Stimulated activated CD8-positive, alpha-beta memory T cell treated with anti-CD3 and anti-CD28 coated beads, Interleukin-2, amount 100 ng/mL, for 48 hours (primary cell): ENCODE measurements at places on chromosomes 2 and 18.

DNA sequence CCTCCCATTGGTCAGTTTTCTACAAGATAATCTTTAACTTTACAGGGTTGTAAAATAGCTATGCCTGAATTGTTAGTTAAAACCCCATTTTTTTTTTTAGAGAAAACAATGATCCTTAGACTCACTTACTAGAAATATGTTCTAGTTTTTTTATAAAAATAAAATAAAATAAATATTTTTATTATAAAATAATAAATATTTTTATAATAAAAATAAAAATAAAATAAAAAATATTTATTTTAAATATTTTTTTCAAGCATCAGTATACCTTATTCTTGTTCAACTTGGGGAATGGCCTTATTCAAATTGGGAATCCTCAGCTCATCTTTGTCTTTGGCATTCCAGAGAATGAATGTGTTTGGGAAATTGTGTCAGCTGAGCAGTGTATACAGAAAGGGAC is 20.8 kb upstream of the IL1RL1 start:
- no peak for DNase-seq

DNA sequence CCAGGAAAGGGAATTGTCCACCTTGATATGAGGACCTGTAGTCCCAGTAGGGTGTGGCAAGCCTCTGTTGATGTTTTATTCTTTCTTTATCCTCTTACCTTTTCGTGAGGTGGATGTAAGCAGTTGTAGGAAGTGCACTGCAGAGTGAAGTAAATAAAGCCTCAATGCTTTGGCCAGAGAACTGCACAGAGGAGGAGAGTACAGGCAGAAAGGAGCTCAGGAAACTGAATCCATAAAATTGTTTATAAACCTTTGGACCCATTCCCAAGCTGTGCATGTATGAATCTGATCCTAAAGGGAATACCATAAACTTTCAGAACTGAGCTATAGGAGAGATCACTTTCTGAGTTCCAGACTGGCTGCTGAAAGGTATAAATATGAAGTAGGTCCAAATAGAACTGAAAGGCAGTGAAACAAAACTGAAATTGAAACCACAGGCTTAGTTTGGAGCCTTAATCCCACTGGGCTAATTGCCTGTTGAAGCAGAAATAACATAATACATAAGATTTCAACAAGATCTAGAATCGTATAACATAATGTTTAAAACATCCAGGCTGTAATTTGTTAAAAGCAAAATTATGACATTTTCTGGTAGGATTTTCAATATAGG is 17.9 kb upstream of the SLC9A4 start:
- no peak for DNase-seq

DNA sequence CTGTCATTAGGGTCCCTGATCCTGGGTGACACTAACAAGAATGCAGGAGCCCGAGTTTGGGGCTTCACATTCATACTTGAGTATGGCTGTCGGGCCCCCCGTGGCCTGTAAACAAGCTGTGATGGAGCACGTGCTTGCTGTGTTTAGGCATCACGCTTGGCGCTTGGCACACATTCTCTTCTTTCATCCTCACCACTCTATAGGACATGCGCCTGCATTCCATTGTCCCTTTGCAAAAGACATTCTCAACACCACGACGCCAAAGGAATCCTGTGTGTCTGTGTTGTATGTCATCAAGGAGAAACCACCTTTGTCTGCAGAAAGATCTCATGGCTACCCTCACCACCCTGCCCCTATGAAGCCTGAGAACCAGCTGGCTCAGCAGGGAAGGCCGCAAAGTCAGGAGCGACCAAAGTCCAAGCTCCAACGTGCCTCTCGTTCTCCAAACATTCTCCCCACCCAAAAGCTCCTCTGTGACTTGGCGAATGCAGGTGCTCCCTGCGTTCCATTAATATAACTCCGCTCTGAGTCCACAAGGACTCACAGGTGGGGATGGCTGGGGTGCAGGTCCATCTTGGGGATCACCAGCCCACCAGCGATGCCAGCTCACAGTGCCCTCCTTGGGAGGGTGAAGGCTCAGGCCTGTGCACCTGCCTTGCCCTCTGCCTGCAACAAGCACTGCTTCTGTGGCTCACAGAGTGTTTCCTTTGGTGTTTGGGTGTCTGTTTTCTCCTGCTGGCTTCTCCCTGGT is 6.2 kb upstream of the PER2 start:
- DNase-seq = no peak

GRCh38 chr2:112541315-112542122 is 746 bp upstream of the POLR1B start:
- peak; percentile 54 for DNase-seq

GRCh38 chr18:75554644-75555185 is 127.2 kb upstream of the SMIM21 start:
- DNase-seq = no peak

- no peak for DNase-seq
Observed at GRCh38 chr2:20451000-20451290, 4.1 kb downstream of the RHOB start.

DNA sequence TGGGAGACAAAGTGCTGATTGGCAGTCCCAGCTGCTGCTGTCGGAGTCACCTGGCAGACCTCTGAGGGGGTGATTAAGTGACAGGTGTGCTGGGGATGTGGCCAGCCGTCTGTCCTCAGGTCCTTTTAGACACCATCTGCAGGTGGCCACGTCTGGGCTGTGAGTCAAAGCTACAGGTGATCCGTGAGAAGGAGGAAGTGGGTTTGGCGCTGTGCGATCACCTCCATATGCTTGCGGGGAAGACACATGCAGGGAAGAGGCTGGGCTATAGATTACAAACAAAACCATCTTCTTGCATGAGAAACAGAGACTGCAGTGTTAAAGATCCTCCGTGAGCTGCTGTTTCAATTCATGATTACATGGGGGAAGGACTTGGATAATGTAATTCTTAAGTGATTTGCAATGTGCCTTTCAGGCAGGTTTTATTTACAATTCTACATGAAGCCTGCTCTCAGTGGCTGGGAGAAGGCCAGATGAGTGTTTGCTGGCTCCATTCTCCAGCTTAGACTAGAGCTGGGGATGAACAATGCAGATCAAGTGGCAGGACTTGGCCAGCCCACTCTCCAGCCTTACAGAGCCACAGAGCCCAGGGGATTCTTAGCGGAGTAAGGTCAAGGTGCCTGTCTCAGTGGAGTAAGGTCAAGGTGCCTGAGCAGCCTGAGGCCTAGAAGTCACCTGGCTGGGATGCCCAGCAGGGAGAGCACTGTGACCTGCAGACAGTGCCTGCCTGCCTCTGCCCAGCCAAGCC is 87.8 kb downstream of the LYPD1 start:
- DNase-seq = no peak

DNA sequence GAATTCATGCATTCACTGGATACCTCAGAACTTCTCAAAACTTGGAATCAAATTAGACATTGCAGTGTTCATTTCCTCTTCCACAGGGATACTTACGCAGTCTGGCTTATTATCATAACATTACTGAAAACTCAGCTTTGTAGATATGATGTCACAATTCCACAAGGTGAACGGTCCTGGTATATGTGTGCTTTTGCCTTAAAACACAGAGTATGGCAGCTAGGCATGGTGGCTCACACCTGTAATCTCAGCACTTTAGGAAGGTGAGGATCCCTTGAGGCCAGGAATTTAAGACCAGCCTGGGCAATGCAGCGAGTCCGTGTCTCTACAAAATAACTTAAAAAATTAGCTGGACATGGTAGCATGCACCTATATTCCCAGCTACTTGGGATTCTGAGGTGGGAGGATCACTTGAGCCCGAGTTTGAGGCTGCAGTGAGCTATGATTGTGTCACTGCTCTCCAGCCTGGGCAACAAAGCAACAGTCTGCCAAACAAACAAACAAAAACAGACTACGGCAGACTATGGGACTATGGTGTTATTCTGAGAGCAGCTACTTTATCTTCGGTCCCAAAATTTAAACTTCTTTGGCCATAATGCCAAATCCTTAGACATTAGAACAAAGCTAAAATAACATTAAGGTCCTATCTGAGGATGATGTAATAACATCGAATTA is 1191.9 kb upstream of the SLC39A10 start:
- DNase-seq = no peak

- DNase-seq = no peak
Observed at GRCh38 chr2:134177351-134177931, 76.4 kb upstream of the MGAT5 start.

- no peak for DNase-seq
Observed at GRCh38 chr18:44598514-44598913, 82.2 kb upstream of the SETBP1 start.

GRCh38 chr18:46867367-46868143 is 49.8 kb downstream of the PIAS2 start:
- DNase-seq = no peak

GRCh38 chr2:16171425-16171920 is 231.1 kb downstream of the MYCN start:
- DNase-seq = no peak

DNA sequence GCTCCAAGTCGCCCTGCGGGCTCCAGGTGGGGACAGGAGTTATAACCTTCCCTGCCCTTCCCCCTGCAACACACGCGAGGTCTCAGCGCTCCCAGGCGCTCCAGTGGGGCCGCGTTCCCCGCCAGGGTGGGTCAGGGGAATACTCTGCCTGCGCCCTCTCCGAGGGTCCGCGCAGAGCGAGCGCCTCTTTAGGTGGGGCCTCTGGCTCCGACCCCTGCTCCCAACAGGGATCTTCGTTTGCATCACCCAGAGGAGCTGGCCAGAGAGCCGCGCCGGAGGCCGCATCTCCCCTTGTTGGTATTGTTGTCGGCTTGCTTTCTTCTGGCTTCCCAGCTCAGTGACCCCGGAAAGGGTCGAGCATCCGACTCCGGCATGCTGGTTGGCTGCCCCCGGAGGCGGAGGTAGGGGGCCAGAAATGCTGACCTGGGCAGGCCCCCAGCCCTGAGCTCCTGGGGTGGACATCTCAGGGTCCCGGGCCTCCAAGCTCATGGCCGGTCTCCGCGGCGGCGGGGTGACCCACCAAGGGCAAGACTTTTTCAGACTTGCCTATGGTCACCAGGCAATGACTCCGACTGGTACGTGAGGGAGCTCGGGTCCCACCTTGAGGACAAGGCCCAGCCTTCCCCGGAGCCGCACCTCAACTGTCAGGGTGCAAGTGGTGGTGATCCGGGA is 11.2 kb upstream of the EN1 start:
- no peak for DNase-seq

DNA sequence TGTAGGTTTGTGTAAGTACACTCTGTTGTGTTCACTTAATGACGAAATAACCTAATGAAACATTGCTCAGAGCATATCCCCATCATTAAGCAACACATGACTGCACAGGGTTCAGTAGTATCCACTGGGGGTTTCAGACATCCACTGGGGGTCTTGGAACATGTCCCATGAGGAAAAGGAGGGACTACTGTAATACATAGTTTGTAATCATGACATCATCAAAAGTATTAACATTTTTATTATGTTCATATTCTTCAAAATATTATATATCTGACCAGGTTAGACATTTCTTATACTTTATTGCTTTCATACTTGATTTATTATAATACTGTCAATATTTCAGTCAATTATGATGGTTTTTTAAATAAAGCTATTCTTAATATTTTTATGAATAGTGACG is 54.4 kb upstream of the EMILIN2 start:
- DNase-seq = no peak

- DNase-seq = no peak
Observed at GRCh38 chr2:60862642-60863041, 18.7 kb upstream of the REL start.

DNA sequence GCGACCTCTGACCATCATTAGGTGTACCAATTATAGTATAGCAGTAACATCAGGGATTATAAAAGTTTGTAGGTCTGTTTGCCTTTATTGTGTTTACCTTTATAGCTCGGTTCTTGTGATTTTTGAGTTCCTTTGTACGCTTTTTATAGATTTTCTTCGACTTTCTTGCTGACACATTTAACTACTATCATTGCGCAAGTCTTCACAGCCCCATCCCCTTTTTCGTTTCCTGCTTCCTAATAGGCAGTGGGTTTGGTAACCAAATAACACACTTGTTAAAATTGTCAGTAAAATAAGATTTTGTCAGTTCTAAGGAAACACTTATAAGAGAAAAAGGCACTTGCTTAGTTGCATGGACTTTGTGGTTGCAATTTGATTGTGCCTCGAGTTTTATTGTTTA is 541.5 kb downstream of the LRP1B start:
- DNase-seq = no peak

- no peak for DNase-seq
Observed at GRCh38 chr2:184316921-184317320, 281.4 kb upstream of the ZNF804A start.

DNA sequence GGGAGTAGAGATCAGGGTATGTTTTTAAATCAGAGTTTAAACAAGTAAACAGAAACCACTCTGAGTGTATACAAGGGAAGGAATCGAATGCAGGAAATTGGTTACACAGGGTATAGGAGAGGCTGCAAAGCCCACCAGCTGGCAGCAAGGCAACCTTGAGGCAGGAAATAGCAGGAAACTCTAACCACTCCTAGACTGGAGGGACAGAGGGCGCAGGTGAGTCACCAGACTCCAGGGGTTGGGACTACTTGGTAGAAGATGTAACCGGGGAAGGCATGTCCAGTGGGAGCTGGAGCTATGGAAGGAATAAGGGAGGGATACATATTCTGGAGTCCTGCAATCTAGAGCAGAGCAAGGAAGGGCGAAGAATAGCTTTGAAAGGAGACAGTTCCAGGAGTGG is 152.3 kb downstream of the MEIS1 start:
- no peak for DNase-seq

GRCh38 chr2:85777441-85777861 is 23.7 kb downstream of the ATOH8 start:
- DNase-seq = no peak

GRCh38 chr2:218691234-218691633 is 19.3 kb downstream of the STK36 start:
- no peak for DNase-seq

DNA sequence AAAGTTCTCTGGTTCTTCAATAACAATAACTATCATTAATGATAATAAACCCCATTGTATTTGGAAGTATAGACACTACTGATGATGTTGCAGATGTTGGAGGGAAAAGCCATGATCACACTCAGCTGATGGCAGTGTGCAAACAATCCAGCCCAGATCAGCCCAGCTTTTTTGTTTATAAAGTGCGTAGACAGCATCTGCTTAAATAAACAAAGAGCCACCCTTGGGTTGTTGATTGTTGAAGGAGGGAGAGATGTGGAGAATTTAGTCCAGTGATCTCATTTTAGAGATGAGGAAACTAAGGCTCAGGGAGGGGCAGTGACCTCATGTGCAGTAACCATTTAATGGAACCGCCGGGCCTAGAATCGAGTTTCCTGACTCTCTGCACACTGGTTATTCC is 56.0 kb upstream of the MEX3C start:
- DNase-seq = no peak

- DNase-seq = no peak
Observed at GRCh38 chr18:25650201-25650941, 298.4 kb upstream of the ZNF521 start.

- DNase-seq = no peak
Observed at GRCh38 chr2:68889021-68889420, 17.8 kb upstream of the BMP10 start.

- no peak for DNase-seq
Observed at GRCh38 chr2:209977386-209978239, 24.8 kb upstream of the RPE start.

- DNase-seq = no peak
Observed at GRCh38 chr2:79910643-79911042, 393.9 kb downstream of the LRRTM1 start.

GRCh38 chr2:125745514-125745913 is 910.4 kb upstream of the GYPC start:
- no peak for DNase-seq

- no peak for DNase-seq
Observed at GRCh38 chr2:11998626-11999378, 252.4 kb downstream of the LPIN1 start.
